ENCODE measurements at places on chromosomes 3 and 15. TPM values are rescaled to one million over a fixed set of nuclear protein-coding genes. Genes with fewer than 3 reads are reported as not detected.

- no peak for ATAC-seq
These were observed 32.0 kb downstream of the CYP11A1 start for GRCh38 chr15:74335396-74335795.

GRCh38 chr3:138348754-138349739 is 668 bp downstream of the MRAS start:
- no peak for ATAC-seq

DNA sequence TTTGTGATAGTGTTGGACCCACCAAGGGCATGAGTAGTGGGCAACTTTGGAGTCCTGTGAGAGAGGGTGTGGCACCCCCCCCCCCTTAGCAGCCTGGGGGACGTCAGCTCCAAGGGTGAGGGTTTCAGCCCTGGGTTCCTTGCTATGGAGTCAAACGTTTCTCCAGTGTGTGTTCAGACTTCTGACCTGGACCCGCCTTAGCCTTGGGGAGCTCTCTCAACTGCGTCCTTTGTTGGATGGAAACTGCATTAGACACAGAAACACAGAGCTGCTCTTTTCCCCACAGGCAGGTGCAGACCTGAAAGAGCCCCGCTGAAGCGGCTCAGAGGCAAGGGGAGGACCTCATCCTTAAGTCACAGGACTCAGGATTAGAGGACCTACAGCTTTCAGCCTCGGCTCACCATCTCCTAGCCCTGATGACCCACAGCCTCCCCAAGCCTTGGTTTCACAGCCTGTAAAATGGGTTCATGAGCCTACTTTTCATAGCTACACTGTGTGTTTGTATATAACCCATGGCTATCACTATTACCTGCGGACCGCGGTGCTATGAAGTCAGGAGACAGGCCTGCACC is 19.9 kb downstream of the ZNF710 start:
- ATAC-seq: no peak

- ATAC-seq: no peak
These were observed 30.4 kb downstream of the PSTPIP1 start for GRCh38 chr15:77025083-77025901.

Gene CHDH
- 2.4 TPM for total RNA-seq

All from gastroesophageal sphincter (tissue), 4 donors.